Fibroblast of villous mesenchyme (primary cell): ENCODE measurements at places on chromosomes 4 and X. TPM values are rescaled to one million over a fixed set of nuclear protein-coding genes. Genes with fewer than 3 reads are reported as not detected.

GRCh38 chrX:107563824-107564223 lies 64.5 kb upstream of the PRPS1 start:
- DNase-seq: no peak

GRCh38 chr4:172011196-172011595 lies 198.0 kb downstream of the GALNTL6 start:
- DNase-seq: no peak

DNA sequence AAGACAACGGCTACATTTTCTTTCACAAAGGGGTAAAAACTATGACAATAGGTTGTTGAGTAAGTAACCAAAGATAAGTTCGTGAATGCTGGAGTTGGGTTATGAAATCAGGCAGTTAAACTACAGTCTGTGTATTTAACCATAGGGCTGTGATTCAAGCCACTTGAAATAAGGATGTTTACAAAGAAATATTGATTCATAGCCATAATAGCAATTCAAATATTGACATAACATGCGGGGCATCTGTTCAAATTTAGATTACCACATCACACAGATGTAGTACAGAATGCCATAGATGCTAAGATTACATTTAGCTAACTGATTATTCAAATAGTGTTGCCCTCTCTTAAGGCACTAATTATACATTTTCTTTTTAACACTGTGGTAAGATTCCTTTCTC lies 364.1 kb downstream of the FSTL5 start:
- peak; percentile 6 for DNase-seq

DNA sequence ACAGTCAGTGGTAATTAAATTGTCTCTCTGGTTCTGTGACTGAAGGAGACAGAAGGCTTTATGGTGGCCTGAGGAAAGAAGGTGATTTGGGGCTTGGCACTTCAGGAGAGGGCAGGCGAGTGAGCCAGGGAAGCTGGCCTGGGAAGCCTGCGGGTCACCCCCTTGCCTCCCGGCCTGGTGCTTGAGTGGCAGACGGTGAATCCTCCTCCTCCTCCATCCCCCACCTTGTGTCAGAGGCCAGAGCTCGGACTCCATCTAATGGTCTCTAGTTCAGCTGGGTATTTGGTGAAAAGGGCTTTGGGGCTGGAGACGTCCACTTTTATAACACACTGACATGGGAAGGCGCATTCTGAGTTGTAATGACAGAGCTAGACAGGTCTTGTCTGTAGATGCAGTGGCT lies 8.7 kb downstream of the TMEM187 start:
- no peak for DNase-seq

- DNase-seq: no peak
These were observed 3.9 kb downstream of the FABP2 start for GRCh38 chr4:119317990-119318389.

DNA sequence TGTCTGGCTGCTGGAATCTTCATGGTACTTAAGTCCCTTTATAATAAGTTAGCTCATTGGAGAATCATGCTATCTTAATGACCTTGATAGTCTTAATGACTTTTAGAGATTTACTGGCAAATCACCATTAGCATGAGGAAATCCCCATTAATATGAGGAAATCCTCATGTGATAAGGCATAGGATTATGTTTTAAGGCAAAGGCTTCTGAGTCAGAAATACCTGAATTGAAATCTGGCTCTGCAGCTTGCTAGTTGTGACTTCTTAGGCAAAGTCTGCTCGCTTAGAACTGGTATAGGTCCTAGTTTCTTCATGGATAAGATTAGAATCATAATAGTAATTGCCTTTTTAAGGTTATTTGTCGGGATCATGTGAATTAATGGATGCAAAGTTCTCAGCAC lies 190.2 kb upstream of the BANK1 start:
- DNase-seq: peak; percentile 47

GRCh38 chrX:40875476-40875875 lies 140.1 kb upstream of the MED14 start:
- DNase-seq: no peak

DNA sequence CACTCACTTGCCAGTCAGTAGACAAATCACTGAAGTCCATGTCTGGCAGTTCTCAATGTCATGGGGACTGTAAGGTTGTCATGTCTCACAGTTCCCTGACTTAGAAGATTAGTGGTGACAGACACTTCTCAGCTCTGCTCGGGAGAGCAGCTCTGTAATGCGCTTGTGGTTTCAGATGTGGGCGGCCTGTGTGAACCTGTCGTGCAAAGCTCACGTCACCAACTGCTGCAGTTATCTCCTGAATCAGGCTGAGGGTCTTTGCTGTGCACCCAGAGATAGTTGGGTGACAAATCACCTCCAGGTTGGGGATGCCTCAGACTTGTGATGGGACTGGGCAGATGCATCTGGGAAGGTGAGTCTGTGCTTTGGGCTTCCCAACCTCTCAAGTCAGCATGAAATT lies at the start of gene IL9R:
IL9R (plus strand) TSS at position 261 of the 400 bp plus-strand sequence; CDS start at position 325, 64 bp downstream.
- DNase-seq: no peak

GRCh38 chr4:6106156-6106555 lies 87.9 kb upstream of the C4orf50 start:
- no peak for DNase-seq

DNA sequence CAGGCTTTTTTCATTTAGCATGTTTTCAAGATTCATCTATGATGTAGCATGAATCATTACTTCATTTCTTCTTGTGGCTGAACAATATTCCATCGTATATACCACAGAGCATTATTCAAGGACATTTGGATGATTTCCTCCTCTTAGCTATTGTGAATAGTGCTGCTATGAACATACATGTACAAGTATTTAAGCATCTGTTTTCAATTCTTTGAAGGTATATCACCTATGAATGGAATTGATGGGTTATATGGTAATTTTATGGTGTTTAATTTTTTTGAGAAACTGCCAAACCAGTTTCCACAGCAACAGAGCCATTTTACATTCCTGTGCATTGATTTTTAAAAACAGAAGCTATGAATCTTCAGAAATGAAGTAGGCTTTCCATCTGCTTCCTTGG lies 36.1 kb upstream of the WDR19 start:
- no peak for DNase-seq

DNA sequence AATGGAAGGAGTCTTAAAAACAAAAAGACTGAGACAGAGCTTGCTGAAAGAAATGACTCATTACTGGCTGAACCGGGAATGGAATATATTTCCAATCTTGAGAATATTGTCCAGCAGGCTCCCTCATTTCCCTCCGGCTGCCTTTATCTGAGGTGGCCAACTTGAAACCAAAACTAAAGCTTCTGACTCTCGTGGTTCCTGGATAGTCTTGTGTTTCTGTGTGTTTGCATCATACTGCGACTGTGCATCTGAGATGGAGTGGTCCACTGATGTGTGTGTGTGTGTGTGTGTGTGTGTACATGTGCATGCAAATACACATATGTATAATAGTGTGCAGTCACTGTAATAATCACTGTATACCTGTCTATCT lies 145.6 kb upstream of the SCML1 start:
- peak; percentile 73 for DNase-seq

- no peak for DNase-seq
These were observed 630.1 kb upstream of the EPHA5 start for GRCh38 chr4:66300336-66300934.

DNA sequence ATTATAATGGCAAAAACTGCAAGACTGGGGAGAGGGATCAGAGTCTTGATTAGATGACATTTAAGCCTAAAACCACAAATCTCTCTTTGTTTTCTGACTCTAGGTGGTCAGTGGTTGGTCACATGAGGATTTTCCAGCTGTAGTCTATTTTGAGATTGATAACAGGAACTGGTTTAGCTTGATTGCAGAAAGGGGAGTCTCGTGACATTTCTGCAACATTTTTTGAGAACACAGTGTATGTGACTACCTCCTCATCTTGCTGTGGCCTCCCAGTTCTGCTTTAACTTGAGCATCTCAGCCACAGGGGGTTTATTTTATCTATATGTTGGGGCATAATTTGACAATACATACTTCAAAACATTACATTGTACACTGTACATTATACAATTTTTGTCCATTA lies 726.4 kb upstream of the MAGEB2 start:
- no peak for DNase-seq

DNA sequence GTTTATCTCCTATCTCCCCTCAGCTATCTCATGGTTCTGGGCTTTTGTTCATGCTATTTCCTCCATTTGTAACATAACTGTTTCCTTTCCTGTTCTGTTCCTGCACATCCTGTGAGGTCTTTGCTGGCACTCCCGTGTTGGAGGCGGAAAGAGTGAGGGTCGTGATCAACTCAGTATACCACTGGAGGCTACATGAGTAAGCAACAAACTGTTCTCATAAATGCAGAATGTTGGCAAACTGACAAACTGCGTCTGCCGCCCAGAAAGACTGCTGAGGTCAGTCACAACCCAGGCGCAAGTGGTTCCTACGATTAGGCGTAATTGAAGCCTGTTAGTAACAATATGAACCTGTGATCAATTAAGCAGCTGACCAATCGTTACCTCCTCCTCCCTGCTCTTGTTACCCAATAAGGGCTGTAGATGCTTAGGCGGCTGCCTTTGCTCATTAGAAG lies 48.8 kb downstream of the C4orf33 start:
- DNase-seq: no peak

- DNase-seq: peak; percentile 59
These were observed 23.0 kb downstream of the GAB3 start for GRCh38 chrX:154727871-154728270.

GRCh38 chrX:123486297-123486696 lies 246.6 kb downstream of the THOC2 start:
- no peak for DNase-seq

DNA sequence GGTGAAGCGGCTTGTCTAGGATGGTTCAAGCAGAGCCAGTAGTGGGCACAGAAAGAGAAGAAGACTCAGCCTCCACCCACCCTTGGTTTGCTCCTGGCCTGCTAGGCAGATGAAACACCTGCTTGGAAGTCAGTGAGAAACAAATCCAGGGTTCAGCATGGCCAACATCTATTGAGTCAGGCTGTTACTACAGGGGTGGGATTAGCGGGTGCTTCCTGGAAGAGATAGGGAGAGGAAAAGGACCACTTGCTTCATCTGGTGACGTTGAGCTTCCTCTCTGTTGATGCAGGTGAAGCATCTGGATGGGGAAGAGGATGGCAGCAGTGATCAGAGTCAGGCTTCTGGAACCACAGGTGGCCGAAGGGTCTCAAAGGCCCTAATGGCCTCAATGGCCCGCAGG lies 3.0 kb downstream of the MAGED2 start:
- no peak for DNase-seq

DNA sequence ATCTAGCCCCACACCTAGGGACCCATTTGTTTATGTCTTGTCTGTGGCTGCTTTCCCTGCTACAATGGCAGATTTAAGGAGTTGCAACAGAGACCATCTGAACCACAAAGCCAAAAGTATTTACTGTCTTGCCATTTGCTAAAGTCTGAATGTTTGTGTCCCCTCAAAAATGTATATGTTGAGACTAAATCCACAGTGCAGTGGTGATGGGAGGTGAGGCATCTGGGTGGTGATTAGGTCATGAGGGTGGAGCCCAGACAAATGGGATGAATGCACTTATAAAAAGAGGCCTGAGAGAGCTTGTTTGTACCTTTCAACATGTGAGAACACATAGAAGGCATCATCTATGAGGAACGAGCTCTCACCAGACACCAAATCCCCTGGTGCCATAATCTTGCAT lies 137.3 kb downstream of the TMEM144 start:
- peak; percentile 61 for DNase-seq

DNA sequence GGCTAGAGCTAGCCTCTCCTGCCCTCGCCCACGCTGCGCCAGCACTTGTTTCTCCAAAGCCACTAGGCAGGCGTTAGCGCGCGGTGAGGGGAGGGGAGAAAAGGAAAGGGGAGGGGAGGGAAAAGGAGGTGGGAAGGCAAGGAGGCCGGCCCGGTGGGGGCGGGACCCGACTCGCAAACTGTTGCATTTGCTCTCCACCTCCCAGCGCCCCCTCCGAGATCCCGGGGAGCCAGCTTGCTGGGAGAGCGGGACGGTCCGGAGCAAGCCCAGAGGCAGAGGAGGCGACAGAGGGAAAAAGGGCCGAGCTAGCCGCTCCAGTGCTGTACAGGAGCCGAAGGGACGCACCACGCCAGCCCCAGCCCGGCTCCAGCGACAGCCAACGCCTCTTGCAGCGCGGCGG lies at the start of gene AR:
AR (plus strand) TSS at position 204 of the 400 bp plus-strand sequence. CDS start 1,126 bp downstream, outside the sequence.
- DNase-seq: peak; percentile 53

DNA sequence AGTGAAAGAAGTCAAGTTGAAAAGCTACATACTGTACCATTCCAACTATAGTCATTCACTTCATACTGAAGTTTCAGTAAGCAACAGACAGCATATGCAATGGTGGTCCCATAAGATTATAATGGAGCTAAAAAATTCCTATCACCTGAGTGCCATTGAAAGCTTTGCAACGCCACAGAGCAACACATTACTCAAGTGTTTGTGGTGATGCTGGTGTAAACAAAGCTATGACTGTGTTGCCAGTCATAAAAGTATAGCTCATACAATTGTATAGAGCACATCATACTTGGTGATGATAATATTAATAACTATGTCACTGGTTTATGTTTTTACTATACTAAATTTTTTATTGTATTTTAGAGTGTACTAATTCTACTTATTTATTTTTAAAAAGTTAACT lies 78.9 kb downstream of the NAF1 start:
- no peak for DNase-seq

DNA sequence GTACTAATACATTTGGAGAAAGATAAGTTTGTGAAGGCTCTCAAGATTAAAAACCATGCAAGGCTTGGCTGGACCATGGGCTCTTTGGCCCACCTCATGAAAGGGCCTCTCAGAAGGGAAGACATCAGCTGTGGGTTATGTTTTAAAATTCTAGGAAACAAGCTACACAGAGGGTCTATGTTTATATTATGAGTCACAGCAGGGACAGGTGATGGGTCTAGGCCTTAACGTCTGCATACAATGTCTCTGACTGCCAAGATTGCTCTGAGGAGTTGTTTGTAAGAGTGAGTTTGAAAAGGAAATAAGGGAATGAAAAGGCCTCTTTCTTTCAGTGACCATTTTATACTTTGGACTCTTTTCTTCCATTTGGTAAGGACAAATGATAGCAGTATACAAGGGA lies 77.0 kb upstream of the ARMCX2 start:
- DNase-seq: no peak

GRCh38 chr4:146949559-146949958 lies 3.9 kb upstream of the TTC29 start:
- no peak for DNase-seq

PRDM8 gene
- total RNA-seq: 7.3 and 7.7 TPM in 2 replicates

SLC49A3 gene
- total RNA-seq: 3.9 and 7.1 TPM in 2 replicates

TLR3 gene
- 0.43 and 0.97 TPM in 2 replicates for total RNA-seq

AMER1 gene
- total RNA-seq: 1.7 and 1.9 TPM in 2 replicates

SYTL4 gene
- total RNA-seq: 4.3 and 32.9 TPM in 2 replicates

GRIA3 gene
- total RNA-seq: 8.1 and 19.4 TPM in 2 replicates

PRSS12 gene
- total RNA-seq: 11.7 and 19.3 TPM in 2 replicates

BEX3 gene
- total RNA-seq: 208 and 255 TPM in 2 replicates
